DMS79 treated with DMSO at 0.1 percent for 48 hours (cell line): ENCODE measurements at places on chromosomes 6 and 20.
A peak's percentile ranks its signal among the peaks of the same experiment; 100 is the strongest.

GRCh38 chr6:114342826-114343781, at the start of gene HS3ST5:
Gene HS3ST5 (minus strand): TSS chr6:114343023. CDS start chr6:114062845, 280,178 bp downstream.
- DNase-seq: no peak

- no peak for DNase-seq
Measured at GRCh38 chr6:62284725-62285124, 1.3 kb downstream of the KHDRBS2 start.

DNA sequence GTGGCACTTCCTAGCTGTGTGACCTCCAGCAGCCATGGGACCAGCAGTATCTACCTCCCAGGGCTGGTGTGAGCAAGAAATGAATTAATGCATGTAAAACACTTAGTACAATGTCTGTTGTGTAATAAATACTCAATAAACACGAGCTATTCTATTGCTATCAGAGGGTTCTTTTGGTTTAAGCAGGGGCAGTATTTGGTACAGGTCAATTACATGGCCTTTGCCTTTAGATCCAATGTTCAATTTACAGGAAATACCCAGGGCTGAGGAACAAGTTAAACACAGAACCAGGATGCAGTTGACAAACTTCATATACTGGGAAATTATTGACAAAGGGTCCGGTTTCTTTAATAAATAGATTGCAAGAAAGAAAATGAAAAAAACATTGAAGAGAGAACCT, 2.9 kb downstream of the TGM2 start:
- DNase-seq: no peak

DNA sequence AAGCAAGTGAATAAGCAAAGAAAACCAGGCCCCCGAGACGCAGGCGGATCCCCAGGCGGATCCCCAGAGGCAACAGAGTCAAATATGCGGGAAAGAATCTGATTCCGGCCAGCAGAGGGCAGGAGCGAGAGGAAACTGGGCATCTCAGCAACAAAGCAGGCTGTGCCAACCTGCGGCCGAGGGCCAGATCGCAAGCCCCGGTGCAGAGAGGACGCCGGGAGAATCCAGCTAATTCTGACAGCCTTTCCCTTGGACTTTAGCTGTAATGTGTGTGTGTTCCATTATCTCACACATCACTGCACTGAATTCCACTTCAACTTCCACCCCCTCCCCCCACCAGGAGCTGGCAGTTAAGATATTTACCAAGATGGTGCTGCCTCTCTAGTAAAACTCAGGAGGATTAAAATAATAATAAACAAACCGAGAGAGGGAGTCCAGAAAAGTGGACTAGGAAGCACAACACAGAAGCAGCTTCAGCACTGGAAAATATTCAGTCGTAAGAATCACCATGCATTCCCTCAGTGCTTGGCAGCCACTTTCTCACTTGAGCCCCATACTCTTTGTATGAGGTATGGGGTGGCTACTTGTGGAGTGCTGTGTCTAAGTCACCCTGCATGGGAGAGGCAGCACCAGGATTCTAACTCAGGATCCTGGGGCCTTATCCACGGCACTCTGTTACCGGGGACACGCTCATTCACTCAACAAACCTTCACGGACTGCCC, 66.2 kb upstream of the SNX9 start:
- peak; percentile 89 for DNase-seq

DNA sequence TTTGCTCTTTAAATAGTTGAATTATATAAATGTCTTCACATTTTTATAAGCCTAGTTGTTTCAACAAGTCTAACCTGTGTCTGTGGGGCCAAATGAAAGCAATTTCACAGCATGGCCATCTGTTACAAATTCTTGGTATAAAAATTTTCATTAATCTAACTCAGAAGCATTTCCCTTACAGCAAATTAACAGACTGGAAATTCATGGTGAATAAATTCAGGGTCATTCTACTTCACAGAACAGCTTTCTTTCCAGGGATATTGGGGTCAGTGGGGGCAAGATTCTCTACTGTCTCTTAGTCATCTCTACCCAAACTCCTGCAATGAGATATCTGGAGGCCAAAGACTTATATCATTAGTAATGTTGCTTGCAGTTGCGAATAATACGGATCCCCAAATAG, 352.1 kb downstream of the MMUT start:
- DNase-seq: no peak

DNA sequence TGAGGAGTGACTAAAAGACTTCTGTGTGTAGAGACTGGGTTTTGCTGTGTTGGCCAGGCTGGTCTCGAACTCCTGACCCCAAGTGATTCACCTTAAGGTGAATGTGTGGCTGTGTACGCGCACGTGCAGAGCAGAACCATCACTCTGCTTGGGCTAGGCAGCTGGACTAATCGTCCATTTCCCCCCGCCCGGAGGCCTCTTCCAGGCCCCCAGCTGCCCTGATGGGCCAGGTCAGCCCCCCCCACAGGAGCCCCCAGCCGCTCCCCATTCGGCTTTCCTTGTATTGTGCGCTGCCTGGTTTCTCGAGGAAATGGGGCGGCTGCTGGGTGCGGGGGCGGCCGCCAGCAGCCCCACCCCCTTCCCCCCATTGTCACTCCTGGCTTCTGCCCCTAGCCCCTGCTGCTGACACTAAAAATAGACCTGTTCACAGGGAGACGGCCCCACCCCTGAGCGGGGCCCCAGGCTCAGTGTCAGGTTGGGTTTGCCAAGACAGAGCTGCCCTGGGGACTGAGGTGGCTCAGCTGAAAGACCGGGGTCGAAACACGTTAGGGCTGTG, 24.6 kb upstream of the CSNK2A1 start:
- no peak for DNase-seq

DNA sequence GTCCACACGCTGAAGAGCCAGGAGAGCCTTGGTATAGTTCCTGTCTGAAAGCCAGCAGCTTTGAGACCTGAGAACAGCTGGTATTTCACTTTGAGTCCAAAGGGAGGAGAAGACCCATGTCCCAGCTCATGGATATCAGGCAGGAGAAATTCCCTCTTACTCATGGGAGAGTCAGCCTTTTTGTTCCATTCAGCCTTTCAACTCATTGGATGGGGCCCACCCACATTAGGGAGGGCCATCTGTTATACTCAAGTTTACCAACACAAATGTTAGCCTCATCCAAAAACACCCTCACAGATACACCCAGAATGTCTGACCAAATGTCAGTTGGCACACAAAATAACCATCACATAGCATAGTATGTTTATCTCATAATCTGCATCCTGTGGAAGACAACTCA, 80.1 kb downstream of the GMDS start:
- no peak for DNase-seq
